WERI-Rb-1 (cell line): ENCODE measurements at places on chromosomes 12 and 14.

GRCh38 chr14:39055786-39056474, 47.1 kb downstream of the SEC23A start:
- DNase-seq, result no peak

GRCh38 chr14:103057028-103057371, 349 bp downstream of the CDC42BPB start:
- DNase-seq, result no peak

DNA sequence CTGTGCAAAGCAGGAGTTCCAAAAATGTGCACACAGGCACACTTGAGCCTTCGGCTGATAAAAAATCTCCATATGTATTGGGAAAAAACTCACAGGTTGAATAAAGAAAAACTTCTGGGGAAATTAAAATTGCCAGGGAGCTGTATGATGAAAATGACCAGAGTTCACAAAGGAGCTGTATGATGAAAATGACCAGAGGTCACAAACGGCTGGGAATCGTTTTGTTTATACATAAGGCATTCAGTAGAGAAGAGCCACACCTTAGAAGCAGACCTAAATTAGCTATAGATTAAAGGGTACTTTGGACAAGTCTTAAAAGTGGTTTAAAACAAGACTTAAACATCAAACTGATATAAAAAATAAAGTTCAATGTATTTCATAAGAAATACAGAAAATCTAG, 251.7 kb upstream of the TMEM132C start:
- no peak for DNase-seq

DNA sequence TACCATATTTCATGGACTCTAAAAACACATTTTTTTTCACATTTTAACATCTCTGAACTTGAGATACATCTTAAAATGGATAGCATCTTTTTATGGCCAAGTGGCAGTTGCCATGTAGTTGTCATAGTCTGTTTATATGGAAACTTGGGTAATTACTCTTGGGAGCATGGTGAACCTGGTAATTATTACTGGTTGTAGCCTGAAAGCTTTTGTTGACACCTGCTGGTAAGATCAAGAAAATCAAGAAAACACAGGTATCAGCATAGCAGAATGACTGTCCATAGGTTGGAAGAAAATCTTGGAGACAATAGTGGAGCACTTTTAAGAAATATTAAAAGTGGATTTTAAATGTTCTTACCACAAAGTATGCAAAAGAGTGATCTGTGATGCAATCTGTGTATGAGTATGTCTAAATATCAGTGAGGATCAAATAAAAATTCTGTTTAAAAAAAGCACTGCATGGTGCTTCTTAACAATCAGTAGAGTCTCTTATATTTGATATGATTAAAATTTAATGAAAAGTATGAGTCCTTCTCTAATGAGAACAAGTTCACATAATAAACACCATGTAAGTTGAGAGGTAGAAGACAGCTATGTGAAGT, 44.2 kb downstream of the TTC8 start:
- DNase-seq, result no peak

GRCh38 chr14:36506732-36507614, 13.1 kb downstream of the NKX2-1 start:
- DNase-seq, result no peak

GRCh38 chr14:33511851-33512640, 438.8 kb downstream of the EGLN3 start:
- no peak for DNase-seq

GRCh38 chr12:1798641-1799020, 21.7 kb upstream of the LRTM2 start:
- no peak for DNase-seq

DNA sequence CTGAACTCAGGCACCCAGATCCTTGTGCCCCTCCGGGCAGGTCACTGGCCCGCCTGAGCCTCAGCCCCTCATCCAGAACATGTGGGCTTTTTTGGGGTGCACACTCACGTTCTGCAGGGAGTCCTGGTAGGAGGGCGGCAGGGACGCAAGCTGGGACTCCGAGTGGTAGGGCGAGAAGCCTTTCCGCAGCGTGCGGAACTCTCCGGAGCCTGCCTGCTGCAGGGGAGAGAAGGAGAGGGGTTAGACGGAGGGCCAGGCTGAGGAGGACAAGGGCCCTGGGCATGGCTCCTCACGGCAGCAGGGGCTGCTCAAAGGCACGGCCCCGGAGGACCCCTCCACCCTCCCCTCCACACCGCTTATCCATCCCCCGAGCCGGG, 40.8 kb downstream of the CCNK start:
- no peak for DNase-seq
